ENCODE measurements at places on chromosomes 6 and 20. TPM values are rescaled to one million over a fixed set of nuclear protein-coding genes. Genes with fewer than 3 reads are reported as not detected.

- H3K36me3 ChIP-seq, result no peaks in the 10 kb centered on the region
- H3K4me3 ChIP-seq, result no peak overlapping the region
- DNase-seq, result no peak
Observed at GRCh38 chr20:62577490-62577836, 64.8 kb upstream of the SLCO4A1 start.

- H3K4me1 ChIP-seq, result no peaks in the 10 kb centered on the region
- H3K36me3 ChIP-seq, result no peaks in the 10 kb centered on the region
- H3K27me3 ChIP-seq, result no peaks in the 10 kb centered on the region
- DNase-seq, result no peak
- H3K4me3 ChIP-seq, result no peak overlapping the region
Observed at GRCh38 chr6:104572901-104573300, 286.8 kb downstream of the HACE1 start.

GRCh38 chr20:35133735-35134134, 13.4 kb downstream of the EDEM2 start:
- H3K36me3 ChIP-seq, result peaks cover 63% of the 10 kb centered on the region
- DNase-seq, result no peak
- H3K4me3 ChIP-seq, result no peak overlapping the region
- no peak overlapping the region for H3K27ac ChIP-seq

GRCh38 chr6:692858-693722, at the start of gene EXOC2:
Gene EXOC2, minus strand, starts transcription at chr6:693139. Its CDS starts 55,321 bp downstream, at chr6:637818.
- peak within 1 kb of the TSS; percentile 93 for H3K4me3 ChIP-seq
- DNase-seq, result peak; percentile 85
- no peaks in the 10 kb centered on the region for H3K36me3 ChIP-seq
- peaks cover 16% of the 10 kb centered on the region for H3K4me1 ChIP-seq
- H3K27me3 ChIP-seq, result no peaks in the 10 kb centered on the region

GRCh38 chr6:121055572-121056163, 278.6 kb downstream of the TBC1D32 start:
- H3K27me3 ChIP-seq, result no peaks in the 10 kb centered on the region
- H3K27ac ChIP-seq, result no peak overlapping the region
- peak; percentile 72 for DNase-seq
- H3K36me3 ChIP-seq, result no peaks in the 10 kb centered on the region

DNA sequence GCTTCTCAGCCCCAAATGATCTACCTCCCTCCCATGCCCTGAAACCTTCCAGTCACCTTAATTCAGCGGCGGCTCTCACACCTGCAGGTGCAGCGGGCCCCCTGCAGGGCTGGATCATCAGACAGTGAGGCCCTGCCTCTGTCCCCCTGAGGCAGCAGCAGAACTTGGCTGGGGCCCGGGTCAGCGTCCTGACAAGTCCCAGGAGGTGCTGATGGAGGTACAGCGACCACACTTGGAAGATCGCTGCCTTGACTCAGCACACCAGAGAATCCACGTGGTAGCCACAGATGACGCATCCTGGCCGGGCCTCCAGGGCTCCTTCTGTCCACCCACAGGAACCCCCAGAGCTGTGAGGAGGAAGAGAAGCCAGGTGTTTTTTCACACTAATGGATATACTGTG, 116.4 kb upstream of the THBS2 start:
- H3K4me1 ChIP-seq, result no peaks in the 10 kb centered on the region
- DNase-seq, result peak; percentile 55
- no peak overlapping the region for H3K27ac ChIP-seq
- no peak overlapping the region for H3K4me3 ChIP-seq

DNA sequence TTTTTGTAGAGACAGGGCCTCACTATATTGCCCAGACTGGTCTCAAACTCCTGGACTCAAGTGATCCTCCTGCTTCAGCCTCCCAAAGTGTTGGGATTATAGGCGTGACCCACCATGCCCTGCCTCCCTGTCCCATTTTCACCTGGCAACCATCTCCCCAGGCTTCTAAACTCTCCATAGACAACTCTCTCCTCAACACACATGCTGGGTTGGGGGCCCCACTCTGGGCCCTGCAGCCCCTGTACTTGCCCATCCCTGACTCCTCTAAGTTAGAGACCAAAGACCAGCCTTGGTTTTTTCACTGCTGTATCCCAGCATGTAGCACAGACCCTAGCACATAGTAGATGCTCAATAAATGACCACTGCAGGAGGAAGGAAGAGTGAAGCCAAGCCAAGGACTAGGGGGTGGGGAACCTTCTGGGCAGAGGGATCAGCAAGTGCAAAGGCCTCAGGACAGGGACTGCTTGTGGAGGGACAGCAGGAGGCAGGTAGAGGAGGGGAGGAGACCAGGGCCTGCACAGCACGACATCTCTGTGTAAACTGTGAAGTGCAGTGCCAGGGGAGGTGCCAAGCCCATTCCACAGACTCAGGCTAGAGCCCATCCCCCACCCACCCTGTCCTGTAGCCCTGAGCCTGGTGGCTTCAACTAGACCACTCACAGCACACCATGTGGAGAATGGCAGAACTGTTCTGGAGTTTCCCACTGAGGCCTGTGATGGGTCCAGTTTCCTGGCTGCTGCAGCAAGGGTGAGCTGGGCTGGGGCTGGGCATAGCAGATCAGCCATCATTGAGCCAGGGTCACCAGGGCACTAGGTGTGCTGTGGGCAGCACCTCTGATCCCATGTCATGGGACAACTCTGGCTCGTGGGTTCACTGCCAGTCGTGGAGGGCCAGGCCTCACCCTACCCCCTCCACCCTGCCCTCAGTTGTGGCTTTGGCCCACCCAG, 3.4 kb upstream of the SRC start:
- H3K27ac ChIP-seq, result no peak overlapping the region
- H3K36me3 ChIP-seq, result no peaks in the 10 kb centered on the region
- no peak overlapping the region for H3K4me3 ChIP-seq
- DNase-seq, result no peak
- no peaks in the 10 kb centered on the region for H3K27me3 ChIP-seq

DNA sequence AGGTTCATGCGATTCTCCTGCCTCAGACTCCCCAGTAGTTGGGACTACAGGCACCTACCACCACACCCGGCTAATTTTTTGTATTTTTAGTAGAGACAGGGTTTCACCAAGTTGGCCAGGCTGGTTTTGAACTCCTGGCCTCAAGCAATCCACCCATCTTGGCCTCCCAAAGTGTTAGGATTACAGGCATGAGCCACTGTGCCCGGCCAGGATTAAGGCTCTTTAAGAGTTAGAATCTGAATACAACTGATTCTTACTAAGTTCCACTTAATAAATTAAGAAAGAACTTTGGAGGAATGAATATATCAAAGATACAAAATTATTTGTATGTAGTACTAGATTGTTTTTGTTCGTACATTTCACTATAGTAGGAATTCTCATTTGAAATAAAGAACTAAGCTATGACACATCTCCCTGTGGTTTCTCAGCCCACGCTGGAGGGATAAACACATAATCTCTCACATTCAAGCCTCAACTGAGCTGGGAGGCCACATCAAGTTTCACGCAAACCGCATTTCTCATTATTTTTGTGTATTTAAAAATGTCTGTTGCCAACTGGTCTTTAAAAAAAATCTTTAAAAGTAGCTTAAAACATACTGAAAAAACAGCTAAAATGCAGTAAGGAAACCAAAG, 34.2 kb downstream of the DTNBP1 start:
- peak; percentile 51 for DNase-seq
- peaks cover 4% of the 10 kb centered on the region for H3K4me1 ChIP-seq

DNA sequence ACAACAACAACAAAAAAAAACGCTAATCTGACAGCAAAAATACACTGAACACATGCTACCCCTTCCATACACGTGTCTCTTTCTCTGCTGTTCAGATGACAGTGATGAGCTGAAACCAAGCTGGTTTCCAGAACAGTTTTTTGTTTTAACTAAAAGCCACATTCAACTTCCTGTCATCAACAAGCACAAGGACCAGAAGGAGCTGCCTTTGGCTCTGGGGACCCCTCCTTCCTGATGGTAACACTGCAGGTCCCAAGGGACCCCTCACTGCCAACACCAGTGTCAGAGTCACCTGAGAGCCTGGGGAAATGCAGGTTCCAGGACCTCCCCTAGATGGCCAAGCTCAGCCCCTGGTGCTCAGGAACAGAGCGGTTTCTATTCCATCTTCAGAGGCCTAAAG, 6.0 kb downstream of the CST7 start:
- no peaks in the 10 kb centered on the region for H3K4me1 ChIP-seq
- H3K4me3 ChIP-seq, result no peak overlapping the region
- peaks cover 26% of the 10 kb centered on the region for H3K36me3 ChIP-seq

DNA sequence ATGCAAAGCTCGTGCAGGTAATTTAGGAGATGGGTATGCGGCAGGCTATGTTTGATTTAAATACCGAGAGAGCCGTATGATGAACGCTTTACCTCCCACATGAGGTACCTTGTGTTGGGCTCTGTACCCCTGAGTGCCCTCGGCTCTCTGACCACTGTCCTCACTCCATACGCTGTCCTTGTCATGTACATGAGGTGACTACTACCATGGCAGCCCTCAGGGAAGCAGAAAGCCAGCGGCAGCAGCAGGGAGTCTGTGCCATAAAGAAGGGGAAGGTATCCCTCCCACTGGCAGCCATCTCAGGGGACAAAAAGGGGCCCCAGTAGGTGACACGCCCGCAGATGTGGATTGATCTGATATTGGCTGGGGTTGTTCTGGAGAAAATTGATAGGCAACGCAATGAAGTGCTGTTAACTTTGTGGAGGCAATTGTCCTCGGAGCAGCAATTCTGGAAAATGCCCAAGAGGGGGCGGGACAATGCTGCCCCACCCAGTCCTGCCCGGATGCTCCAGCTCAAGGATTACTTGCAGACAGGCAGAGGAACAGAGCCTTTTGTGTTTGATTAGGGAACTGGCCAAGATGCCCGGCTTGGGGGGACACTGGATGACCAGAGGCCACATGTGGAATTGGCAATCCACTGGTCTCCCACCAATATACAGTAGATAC, 38.0 kb upstream of the HSF2 start:
- peak; percentile 11 for DNase-seq
- H3K36me3 ChIP-seq, result no peaks in the 10 kb centered on the region
- no peak overlapping the region for H3K27ac ChIP-seq
- H3K27me3 ChIP-seq, result peaks cover 56% of the 10 kb centered on the region
- no peak overlapping the region for H3K4me3 ChIP-seq
- no peaks in the 10 kb centered on the region for H3K4me1 ChIP-seq

DNA sequence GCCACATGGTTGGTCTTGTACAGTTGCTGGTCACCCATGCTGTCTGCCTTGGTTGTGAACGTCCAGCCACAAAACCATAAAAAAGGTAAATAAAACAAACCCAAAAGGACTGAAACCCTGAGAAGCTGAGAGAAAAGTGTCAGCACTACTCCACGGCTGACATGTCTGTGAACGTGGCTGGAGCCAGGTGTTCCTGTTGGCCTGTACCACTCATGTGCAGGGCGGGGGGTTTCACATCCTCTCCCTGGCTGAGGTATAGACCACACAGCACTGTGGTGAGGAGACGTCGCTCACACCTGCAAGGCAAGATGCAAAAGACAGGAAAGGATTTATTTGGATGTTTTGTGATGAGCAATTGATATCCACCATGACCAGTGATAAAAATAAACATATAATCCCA, 51.9 kb upstream of the MRPS10 start:
- no peak overlapping the region for H3K27ac ChIP-seq
- no peak for DNase-seq
- no peak overlapping the region for H3K4me3 ChIP-seq
- H3K4me1 ChIP-seq, result no peaks in the 10 kb centered on the region
- H3K27me3 ChIP-seq, result no peaks in the 10 kb centered on the region

- no peaks in the 10 kb centered on the region for H3K36me3 ChIP-seq
- H3K4me1 ChIP-seq, result no peaks in the 10 kb centered on the region
Observed at GRCh38 chr20:17287503-17287902, 60.7 kb downstream of the PCSK2 start.

GRCh38 chr20:43853174-43853803, 61.4 kb upstream of the TOX2 start:
- H3K4me1 ChIP-seq, result peaks cover 30% of the 10 kb centered on the region
- no peaks in the 10 kb centered on the region for H3K27me3 ChIP-seq
- no peaks in the 10 kb centered on the region for H3K36me3 ChIP-seq
- peak overlapping the region; percentile 62 for H3K27ac ChIP-seq

- peaks cover 8% of the 10 kb centered on the region for H3K27me3 ChIP-seq
- H3K4me1 ChIP-seq, result no peaks in the 10 kb centered on the region
- H3K27ac ChIP-seq, result no peak overlapping the region
Observed at GRCh38 chr20:21944227-21944626, 238.8 kb downstream of the PAX1 start.

DNA sequence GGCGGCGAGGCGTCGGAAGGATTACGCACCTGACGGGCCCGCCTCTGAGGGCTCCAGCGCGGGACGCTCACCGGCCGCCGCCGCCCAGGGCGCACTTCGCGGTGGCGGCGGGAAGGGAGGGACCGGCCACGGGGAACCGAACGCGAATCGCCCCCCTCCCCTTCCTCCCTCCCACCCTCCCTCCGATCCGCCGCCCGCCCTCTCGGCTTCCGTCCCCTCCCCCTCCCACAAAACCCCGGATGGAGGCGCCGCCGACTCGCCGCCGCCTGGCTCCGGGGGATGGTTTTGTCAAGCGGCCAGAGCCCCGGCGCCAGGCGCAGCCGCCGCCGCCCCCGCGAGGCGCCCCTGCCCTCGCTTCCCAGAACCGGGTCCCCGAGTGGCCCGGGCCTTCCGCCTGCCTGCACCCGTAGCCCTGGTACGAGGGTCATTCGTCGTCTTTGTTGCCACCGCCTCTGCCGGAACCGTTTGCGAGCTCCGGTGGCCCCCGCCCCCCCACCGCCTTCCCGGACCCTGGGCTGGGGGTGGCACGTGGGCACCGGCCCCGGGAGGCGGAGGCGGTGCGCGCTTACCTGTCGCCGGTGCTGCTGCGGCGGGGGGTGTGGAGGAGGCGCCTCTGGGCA, 398 bp downstream of the ZBTB2 start:
- peaks cover 16% of the 10 kb centered on the region for H3K36me3 ChIP-seq
- peak overlapping the region; percentile 88 for H3K4me3 ChIP-seq

PRIM2 gene
- 9.7 TPM for total RNA-seq

COL19A1 gene
- not detected for total RNA-seq

CALHM4 gene
- total RNA-seq, result not detected

FERMT1 gene
- total RNA-seq, result 25.5 TPM

RALGAPB gene
- total RNA-seq, result 37.3 TPM

CLVS2 gene
- not detected for total RNA-seq

ADRM1 gene
- total RNA-seq, result 98.0 TPM
